ENCODE measurements at places on chromosomes 11 and 22.

- no peaks in the 10 kb centered on the region for H3K27me3 ChIP-seq
- DNase-seq: no peak
- no peak overlapping the region for H3K4me3 ChIP-seq
- H3K4me1 ChIP-seq: no peaks in the 10 kb centered on the region
- no peaks in the 10 kb centered on the region for H3K36me3 ChIP-seq
Observed at GRCh38 chr11:67309661-67310061, 6.3 kb downstream of the SSH3 start.

- no peak overlapping the region for H3K4me3 ChIP-seq
- no peaks in the 10 kb centered on the region for H3K27me3 ChIP-seq
- H3K4me1 ChIP-seq: peaks cover 11% of the 10 kb centered on the region
- DNase-seq: peak; percentile 68
- no peaks in the 10 kb centered on the region for H3K36me3 ChIP-seq
- H3K27ac ChIP-seq: peak overlapping the region; percentile 42
Observed at GRCh38 chr11:85867751-85868150, 12.6 kb downstream of the CCDC83 start.

GRCh38 chr11:36407356-36407755 lies 102.7 kb downstream of the TRAF6 start:
- no peak overlapping the region for H3K27ac ChIP-seq
- peaks cover 11% of the 10 kb centered on the region for H3K36me3 ChIP-seq
- no peaks in the 10 kb centered on the region for H3K4me1 ChIP-seq
- no peaks in the 10 kb centered on the region for H3K27me3 ChIP-seq
- no peak overlapping the region for H3K4me3 ChIP-seq

DNA sequence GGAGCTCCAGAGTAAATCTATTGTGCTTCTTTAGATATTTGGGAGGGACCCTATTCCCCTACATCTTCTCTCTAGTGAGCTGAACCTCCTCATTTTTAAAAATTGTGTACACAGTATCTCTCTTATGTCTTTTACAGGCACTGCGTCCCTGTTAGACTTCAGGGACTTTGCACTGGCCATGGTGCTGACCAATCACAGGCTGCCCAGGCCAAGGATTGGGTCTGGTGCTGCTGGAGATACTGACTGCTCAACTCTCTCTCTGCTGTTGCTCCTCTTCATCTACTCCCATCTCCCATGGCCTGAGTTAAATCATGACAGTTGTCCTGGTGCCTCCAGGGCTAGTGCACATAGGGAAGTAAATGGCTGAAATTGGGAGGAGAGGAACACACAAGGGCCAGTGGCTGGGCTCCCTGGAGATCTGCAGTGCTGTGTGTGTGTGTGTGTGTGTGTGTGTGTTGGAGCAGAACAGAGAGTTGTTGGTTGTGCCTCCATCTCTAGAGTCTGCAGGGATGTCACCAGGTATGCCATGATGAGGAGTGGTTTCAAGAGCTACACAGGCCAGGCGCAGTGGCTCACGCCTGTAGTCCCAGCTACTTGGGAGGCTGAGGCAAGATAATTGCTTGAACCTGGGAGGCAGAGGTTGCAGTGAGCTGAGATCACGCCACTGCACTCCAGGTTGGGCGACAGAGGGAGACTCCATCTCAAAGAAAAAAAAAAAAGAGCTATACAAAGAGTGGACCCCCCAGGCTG lies 155.3 kb downstream of the ST3GAL4 start:
- H3K27ac ChIP-seq: no peak overlapping the region
- H3K27me3 ChIP-seq: no peaks in the 10 kb centered on the region
- DNase-seq: peak; percentile 9
- H3K4me1 ChIP-seq: no peaks in the 10 kb centered on the region
- H3K36me3 ChIP-seq: no peaks in the 10 kb centered on the region

GRCh38 chr11:118537409-118537980 lies 6.5 kb downstream of the TMEM25 start:
- 0 out of 2 replicates have a peak, but pooled peaks cover 5% of the 10 kb centered on the region for H3K4me1 ChIP-seq
- DNase-seq: no peak
- no peaks in the 10 kb centered on the region for H3K27me3 ChIP-seq
- no peak overlapping the region for H3K4me3 ChIP-seq
- H3K36me3 ChIP-seq: no peaks in the 10 kb centered on the region
- no peak overlapping the region for H3K27ac ChIP-seq

DNA sequence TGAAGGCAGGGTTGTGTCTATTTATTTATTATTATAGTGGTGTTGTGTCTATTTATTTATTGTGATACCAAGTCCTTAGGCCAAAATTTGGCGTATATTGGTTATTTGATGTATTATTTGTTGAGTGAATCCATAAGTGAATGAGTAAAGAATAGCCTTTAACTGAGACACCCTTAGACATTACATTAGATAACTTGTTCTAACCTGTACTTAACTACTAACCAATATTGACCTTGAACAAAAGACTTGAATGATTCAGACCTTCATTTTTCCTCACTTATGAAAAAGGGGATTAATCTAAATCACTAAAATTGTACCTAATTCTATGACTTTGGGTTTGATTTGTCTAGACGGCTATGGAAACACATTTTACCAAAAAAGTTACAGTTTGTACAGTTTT lies 370.5 kb downstream of the JRKL start:
- no peak for DNase-seq
- no peak overlapping the region for H3K27ac ChIP-seq
- no peaks in the 10 kb centered on the region for H3K4me1 ChIP-seq
- no peaks in the 10 kb centered on the region for H3K27me3 ChIP-seq

GRCh38 chr22:50171319-50171964 lies 911 bp downstream of the PANX2 start:
- no peaks in the 10 kb centered on the region for H3K4me1 ChIP-seq
- DNase-seq: no peak
- no peak overlapping the region for H3K27ac ChIP-seq
- H3K27me3 ChIP-seq: peaks cover 17% of the 10 kb centered on the region
- no peaks in the 10 kb centered on the region for H3K36me3 ChIP-seq
- no peak overlapping the region for H3K4me3 ChIP-seq

DNA sequence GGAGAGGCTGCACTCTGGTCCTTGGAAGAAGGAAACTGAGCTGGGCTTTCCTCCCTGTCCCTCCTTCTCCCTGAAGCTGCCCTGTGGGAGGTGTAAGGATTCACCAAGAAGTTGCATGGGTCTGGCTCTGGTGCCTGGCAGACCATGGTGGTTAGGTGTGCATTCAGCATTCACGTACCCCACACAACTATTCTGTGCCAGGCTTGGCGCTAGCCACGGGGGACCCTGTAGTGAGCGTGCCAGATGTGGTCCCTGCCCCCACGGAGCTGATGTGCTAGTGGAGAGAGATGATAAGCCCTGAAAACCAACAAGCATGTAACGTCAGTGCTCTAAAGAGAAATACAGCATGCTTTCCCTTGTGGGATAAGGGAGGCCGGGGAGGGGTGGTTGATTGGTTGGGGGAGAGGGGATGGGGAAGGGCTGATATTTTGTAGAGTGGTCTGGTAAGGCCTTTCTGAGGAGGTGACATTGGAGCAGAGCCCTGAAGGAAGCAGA lies 48.9 kb downstream of the CD82 start:
- H3K27me3 ChIP-seq: no peaks in the 10 kb centered on the region
- no peaks in the 10 kb centered on the region for H3K36me3 ChIP-seq
- H3K4me1 ChIP-seq: no peaks in the 10 kb centered on the region
- H3K4me3 ChIP-seq: no peak overlapping the region
- DNase-seq: no peak

GRCh38 chr11:69383372-69384250 lies 89.7 kb downstream of the MYEOV start:
- H3K27ac ChIP-seq: no peak overlapping the region
- H3K27me3 ChIP-seq: no peaks in the 10 kb centered on the region
- H3K4me3 ChIP-seq: no peak overlapping the region
- no peak for DNase-seq
- no peaks in the 10 kb centered on the region for H3K4me1 ChIP-seq
- no peaks in the 10 kb centered on the region for H3K36me3 ChIP-seq

GRCh38 chr11:72951888-72952287 lies 137.7 kb downstream of the ATG16L2 start:
- H3K36me3 ChIP-seq: no peaks in the 10 kb centered on the region
- no peaks in the 10 kb centered on the region for H3K4me1 ChIP-seq
- H3K4me3 ChIP-seq: no peak overlapping the region
- DNase-seq: no peak

DNA sequence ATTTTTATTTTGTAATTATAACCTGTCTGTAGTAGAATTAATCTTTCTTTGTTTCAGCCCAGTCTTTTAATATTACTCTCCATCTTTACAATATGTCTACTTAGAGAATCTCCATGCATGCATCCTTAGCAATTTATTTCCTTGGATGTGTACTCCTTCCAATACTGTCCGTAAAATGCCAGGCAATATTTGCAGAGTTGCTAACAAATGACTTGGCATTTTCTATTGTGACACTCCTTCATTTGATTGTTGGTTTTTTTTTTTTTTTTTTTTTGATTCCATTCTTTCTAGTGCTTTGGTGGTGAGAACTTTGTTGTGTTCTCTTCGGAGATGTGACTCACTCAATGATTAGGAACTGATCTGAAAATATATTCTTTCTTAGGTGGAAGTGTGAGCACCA lies 220.3 kb downstream of the CNTN5 start:
- H3K27me3 ChIP-seq: no peaks in the 10 kb centered on the region
- H3K4me3 ChIP-seq: no peak overlapping the region
- H3K36me3 ChIP-seq: no peaks in the 10 kb centered on the region
- no peak for DNase-seq

- no peaks in the 10 kb centered on the region for H3K36me3 ChIP-seq
- no peak overlapping the region for H3K27ac ChIP-seq
- no peak for DNase-seq
- no peaks in the 10 kb centered on the region for H3K27me3 ChIP-seq
- H3K4me1 ChIP-seq: peaks cover 5% of the 10 kb centered on the region
- no peak overlapping the region for H3K4me3 ChIP-seq
Observed at GRCh38 chr11:86673055-86673843, 833 bp upstream of the ME3 start.

GRCh38 chr11:11940551-11940950 lies 67.9 kb downstream of the DKK3 start:
- peaks cover 20% of the 10 kb centered on the region for H3K4me1 ChIP-seq
- H3K27ac ChIP-seq: no peak overlapping the region
- no peak overlapping the region for H3K4me3 ChIP-seq
- no peaks in the 10 kb centered on the region for H3K27me3 ChIP-seq

GRCh38 chr22:50171965-50172421 lies 1.5 kb downstream of the PANX2 start:
- DNase-seq: no peak
- H3K4me3 ChIP-seq: no peak overlapping the region
- H3K27ac ChIP-seq: no peak overlapping the region
- no peaks in the 10 kb centered on the region for H3K4me1 ChIP-seq

GRCh38 chr22:20024650-20025397 lies 3.9 kb downstream of the TANGO2 start:
- no peak overlapping the region for H3K27ac ChIP-seq
- no peaks in the 10 kb centered on the region for H3K36me3 ChIP-seq
- no peak for DNase-seq

DNA sequence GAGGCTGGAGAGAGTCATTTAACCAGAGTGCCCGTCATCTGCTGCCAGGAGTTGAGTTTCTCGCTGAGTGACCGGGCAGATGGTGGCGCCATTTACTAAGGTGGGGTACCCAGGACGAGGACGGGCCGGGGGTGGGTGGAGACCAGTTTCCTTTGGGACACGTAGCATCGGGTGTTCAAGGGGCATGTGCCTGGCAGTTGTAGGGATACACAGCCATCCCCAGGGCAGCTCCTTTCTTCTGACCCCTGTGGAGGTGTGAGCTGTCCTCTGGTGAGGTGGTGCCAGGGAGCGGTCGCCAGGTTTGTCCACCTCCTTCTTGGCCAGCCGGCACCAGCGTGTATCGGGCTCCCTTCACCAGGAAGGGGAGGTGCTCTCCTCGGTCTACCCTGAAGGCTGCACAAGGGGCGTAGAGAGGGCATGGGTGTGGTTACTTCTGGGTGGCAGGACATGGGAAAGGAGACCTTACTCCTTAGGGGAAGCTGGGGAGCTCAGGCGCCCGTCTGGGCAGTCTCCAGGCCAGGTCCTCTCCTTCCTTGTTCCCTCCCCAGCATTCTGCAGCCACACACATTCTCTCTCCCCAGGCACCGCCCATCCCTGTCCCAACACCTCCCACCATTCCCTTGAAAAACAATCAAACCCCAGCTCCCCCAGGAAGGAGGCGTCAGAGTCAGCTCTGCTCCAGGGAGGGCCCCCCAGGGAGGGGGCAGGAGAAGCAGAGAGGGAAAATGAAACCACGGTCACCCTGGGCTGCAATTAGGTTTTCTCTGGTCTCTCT lies 10.3 kb upstream of the MB start:
- peak overlapping the region; percentile 75 for H3K4me3 ChIP-seq
- no peaks in the 10 kb centered on the region for H3K27me3 ChIP-seq

DNA sequence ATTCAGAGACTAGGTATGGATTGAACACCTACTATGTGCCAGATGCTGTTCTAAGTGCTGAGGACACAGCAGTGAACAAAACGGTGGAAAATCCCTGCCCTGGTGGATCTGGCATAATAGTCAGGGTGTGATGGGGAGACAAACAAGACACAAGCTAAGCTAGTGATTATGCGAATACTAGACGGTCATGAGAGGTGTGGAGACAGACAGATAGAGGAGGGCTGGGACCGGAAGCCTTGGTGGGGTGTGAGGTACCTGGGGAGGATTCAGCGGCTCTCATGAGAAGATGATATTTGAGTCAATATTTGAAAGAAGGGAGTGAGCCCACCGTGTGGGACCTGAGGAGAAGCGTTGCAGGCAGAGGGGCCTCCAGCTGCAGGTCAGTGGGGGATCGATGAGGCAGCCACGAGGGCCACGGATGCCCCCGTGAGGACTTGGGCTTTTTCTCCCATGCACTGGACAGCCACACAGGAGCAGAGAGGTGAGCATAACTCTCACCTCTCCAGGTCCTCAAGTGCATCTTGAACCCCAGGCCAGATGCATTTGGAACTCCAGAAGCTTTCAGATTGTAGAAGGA lies 4.7 kb downstream of the CD5 start:
- no peaks in the 10 kb centered on the region for H3K27me3 ChIP-seq
- no peaks in the 10 kb centered on the region for H3K4me1 ChIP-seq
- no peak overlapping the region for H3K27ac ChIP-seq
- no peaks in the 10 kb centered on the region for H3K36me3 ChIP-seq
- DNase-seq: no peak

DNA sequence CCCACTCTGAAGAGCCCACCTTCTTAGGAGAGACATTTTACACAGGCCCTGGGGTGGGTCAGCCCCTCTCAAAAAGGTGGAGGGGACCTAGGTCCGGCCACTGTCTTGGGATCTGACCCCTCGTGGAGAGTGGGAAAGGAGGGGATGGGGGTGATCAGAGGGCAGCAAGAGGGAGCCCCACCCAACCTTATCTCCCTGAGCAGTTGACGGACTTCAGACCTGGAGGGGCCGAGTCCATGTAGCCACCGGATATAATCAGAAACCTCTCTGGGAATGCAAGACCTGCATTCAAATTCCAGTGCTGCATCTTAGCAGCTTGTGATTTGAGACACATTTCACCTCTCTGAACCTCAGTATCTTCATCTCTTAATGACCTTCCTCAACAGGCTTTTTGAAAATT lies 44.0 kb downstream of the TP53I11 start:
- H3K36me3 ChIP-seq: no peaks in the 10 kb centered on the region
- H3K4me3 ChIP-seq: no peak overlapping the region
- peaks cover 15% of the 10 kb centered on the region for H3K27me3 ChIP-seq

DNA sequence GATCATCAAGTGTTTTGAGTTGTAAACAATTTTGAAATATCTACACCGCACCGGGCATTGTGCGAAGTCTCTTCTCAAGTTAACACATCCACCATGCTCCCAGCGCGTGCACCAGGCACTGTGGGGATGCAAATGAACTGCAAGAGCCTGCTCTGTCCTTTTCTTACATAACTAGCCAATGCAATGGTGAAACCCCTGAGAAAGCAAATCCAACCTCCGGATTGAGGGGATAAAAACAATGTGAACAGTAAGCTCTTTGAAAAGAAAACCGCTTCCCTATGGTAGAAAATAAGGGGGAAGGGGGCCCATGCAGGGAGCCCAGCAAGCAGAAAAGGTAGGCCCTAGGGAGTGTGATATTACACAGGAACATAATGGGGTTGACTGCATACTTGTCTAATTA lies 274.9 kb upstream of the MPPED2 start:
- no peak overlapping the region for H3K4me3 ChIP-seq
- no peaks in the 10 kb centered on the region for H3K27me3 ChIP-seq
- no peak for DNase-seq
- H3K27ac ChIP-seq: no peak overlapping the region
- H3K4me1 ChIP-seq: no peaks in the 10 kb centered on the region
